ENCODE measurements at places on chromosomes 3 and 15.

GRCh38 chr3:4814305-4814903 lies 164.8 kb upstream of the BHLHE40 start:
- no peak for DNase-seq

GRCh38 chr3:58334013-58334321 lies 1.3 kb downstream of the PXK start:
- DNase-seq = no peak

DNA sequence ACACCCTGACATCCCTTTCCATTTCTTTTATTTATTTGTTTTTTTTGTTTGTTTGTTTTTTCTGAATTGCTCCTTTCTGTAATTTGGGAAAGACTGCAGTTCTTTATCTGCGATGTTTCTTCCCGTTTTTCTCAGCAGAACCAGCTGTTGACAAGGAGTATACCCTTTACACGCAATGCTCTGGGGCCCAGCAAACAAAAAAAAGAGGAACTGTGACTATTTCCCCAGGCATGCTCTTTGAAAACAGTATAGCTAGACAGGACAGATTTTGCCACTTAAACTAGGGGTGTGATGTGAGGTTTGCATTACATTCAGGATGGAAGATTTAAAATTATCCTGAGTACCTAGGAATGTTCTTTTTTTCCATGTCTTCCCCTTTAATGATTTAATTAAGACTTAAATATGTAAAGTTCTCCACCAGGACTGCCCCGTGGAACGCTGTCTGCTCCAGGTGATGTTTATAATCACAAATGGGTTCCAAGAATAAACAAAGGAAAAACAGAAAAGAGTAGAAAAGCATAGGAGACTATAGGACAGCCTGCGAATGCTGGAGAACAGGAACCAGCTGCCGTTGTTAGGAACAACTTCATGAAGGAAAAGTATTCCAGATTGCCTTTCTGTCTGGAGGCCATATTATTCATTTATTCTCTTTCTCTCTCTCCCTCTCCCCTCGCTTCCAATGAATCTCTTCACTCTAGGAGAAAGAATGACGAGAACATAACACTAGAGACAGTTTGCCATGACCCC lies 43.3 kb downstream of the TGFBR2 start:
- no peak for DNase-seq

GRCh38 chr3:125594125-125594524 lies 1.2 kb downstream of the OSBPL11 start:
- no peak for DNase-seq

- DNase-seq = no peak
Observed at GRCh38 chr3:20060974-20061685, 20.9 kb downstream of the KAT2B start.

DNA sequence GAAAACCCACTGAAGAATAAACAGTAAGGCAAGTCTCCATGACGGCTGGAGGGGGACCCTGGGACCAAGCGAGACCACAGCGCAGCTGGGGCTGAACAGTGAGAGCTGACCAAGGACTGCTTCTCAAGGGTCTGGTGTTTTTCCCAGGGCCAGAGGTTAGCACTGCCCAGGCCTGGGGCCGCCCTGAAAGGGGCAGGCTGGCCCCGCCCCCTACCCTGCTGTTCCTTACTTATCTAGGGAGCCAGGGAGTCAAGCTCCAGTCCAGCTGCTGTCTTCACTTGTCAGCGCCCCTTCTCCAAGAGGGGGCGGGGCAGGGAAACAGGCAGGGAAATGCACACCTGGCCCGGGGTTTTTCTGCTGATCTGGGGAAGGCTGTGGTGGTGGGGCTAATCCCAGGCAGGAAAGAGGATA lies 51.6 kb upstream of the HACD2 start:
- DNase-seq = no peak

DNA sequence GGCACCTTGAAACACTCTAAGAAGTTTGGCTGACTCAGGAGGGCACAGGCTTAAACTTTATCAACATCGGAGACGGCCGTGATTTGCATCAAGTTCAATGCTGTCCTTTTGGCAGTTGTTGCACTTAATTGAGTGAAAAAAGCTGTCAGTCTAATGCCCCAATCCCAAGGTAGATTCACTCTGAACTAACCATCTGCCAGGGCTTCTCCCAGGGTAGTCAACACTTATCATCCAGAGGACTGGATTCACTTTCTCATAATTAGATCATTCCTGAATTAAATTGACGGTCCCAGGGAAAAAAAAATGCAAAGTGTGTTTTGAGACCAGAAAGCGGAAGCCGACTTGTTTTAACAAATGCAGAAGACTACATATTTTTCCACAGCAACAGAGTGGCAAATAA lies 28.5 kb downstream of the RORA start:
- DNase-seq = no peak

GRCh38 chr3:100443690-100444089 lies 42.4 kb downstream of the LNP1 start:
- DNase-seq = no peak

- DNase-seq = no peak
Observed at GRCh38 chr15:97837896-97838295, 122.6 kb upstream of the ARRDC4 start.

DNA sequence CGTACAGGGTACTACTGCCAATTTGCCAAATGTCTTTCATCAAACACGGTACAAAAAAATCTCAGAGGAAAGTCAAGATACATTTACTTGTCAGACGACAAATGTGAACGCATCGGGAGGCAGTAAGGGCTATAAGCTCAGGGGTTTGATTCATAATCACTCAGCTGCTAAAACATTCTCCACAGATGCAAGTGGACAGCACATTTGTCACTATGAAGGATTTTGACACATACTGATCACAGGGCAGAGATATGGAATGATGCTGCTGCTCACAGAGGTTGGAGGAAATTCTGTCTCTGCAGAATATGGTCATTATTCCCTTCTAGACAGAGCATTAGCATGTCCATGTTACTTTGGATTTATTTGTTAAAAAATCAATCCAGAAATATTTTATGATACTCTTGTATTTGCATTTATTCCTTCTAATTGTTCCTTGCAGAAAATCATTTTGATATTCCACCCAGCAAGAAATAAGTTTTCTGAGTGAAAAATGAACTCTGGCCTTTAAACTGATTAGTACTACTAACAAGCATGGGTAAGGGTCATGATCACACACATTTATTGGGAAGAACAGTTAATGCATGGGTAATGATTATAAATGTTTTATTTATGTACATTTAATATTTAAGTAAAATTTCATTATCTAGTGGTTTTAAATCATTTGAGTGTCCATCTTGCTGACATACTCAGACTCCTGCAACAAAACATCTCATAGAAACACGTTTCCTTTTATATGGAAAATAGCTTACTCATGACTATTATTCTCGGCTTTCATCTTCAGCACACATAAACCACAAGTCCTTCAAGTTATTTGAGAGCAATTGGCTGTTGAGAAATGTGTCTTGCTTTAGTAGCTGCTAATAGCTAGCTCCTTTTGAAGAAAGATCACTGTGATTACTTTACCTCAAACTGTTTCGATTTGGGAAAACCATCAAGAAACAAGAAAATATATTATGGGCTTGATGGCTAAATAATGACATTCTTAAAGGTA lies 559.3 kb downstream of the MECOM start:
- DNase-seq = no peak

- DNase-seq = no peak
Observed at GRCh38 chr3:182713743-182714517, 79.4 kb upstream of the ATP11B start.

- DNase-seq = no peak
Observed at GRCh38 chr15:72176159-72176558, 21.4 kb downstream of the GRAMD2A start.

- DNase-seq = no peak
Observed at GRCh38 chr3:122364490-122364889, 18.5 kb downstream of the MIX23 start.

GRCh38 chr3:105944721-105945120 lies 75.9 kb upstream of the CBLB start:
- no peak for DNase-seq

DNA sequence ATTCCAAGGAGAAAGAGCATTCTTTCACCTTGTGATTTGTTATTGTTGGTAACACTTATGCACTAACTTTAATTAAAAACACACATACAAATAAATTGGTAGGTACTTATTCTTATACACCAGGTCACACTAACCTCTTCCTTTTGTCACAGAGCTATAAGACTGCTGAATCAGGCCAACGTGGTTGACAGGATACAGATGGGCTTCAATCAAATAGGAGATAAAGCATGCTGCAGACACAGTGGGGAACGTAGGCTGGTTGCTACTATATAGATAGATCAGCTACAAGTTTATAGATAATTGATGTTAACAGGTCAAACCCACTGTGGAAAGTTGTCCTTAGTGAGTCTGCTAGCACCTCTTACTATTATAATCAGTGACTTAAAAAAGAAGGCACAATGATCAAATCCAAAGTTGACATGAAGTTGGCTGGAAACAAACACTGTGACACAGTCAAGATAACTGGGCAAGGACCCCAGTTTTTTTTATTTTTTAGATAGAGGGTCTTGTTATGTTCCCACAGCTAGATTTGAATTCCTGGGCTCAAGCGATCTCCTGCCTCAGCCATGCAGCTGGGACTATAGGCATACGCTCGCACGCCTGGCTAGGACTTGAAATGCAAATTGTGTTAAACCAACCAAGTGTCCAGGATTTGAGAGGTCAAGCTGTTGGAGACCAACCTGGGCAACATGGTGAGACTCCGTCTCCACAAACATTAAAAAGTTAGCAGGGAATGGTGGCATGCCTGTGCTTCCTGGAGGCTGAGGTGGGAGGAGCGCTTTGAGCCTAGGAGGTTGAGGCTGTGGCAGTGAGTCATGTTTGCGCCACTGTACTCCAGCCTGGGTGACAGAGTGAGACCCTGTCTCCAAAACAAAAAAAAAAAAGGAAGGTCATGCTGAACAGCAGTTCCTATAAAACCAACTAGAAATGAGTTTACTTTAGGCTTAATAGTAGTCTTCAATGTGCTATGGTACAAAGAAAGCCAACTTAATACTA lies 97.9 kb upstream of the MEX3B start:
- no peak for DNase-seq

DNA sequence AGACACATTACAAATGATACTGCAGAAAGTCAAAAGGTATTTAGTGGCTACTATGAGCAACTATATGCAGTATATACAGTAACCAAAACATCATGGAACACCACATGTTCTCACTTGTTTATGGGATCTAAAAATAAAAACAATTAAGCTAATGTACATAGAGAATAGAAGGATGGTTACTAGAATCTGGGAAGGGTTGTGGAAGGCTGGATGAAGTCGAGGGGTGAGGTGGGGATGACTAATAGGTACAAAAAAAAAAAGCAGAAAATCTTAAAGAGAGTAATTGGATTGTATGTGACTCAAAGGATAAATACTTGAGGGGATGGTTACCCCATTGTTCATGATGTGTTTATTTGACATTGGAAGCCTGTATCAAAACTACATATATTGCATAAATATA lies 848.8 kb upstream of the GBE1 start:
- DNase-seq = no peak

DNA sequence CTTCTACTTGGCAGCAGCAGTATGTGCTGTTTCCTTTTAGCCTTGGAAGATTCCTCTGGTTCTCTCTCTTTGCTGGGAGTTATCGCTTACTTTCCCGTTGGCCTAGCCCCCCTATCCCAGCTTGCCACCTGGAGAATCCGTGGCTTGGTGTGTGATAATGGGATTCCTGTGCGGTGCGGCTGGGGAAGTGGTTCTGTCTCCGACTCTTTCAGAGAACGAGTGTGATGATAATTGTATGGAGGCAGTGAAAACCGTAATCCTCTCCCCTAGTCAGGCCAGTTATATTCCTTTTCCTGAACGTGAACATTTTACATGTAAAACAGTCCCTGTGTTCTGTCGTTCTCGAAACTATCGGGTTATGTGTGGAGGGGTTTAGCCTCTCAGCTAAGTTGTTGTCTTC lies 300.1 kb upstream of the C2CD4B start:
- no peak for DNase-seq

DNA sequence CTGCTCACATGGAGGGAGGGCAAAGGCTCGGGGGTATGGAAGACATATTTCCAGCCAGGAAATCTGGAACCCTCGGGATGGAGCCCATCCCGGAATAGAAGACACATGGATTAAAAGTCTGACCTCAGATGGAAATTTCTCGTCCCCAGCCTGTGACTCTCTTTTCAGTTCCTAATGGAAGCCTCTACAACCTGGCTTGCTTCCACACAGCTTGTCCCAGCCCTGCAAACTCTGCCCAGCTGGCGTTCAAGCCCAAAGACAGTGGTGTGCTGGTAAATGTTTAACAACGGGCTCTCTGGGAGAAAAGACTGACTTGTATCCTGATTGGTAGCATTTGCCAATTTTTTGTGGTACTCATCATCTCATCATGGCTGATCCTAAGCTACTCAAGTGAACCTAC lies 35.6 kb upstream of the TLE3 start:
- no peak for DNase-seq

GRCh38 chr3:130925628-130926027 lies 31.7 kb downstream of the ATP2C1 start:
- DNase-seq = no peak

GRCh38 chr3:45442679-45443253 lies 54.4 kb downstream of the LARS2 start:
- DNase-seq = no peak

- no peak for DNase-seq
Observed at GRCh38 chr3:128366136-128366535, 100.6 kb downstream of the DNAJB8 start.

DNA sequence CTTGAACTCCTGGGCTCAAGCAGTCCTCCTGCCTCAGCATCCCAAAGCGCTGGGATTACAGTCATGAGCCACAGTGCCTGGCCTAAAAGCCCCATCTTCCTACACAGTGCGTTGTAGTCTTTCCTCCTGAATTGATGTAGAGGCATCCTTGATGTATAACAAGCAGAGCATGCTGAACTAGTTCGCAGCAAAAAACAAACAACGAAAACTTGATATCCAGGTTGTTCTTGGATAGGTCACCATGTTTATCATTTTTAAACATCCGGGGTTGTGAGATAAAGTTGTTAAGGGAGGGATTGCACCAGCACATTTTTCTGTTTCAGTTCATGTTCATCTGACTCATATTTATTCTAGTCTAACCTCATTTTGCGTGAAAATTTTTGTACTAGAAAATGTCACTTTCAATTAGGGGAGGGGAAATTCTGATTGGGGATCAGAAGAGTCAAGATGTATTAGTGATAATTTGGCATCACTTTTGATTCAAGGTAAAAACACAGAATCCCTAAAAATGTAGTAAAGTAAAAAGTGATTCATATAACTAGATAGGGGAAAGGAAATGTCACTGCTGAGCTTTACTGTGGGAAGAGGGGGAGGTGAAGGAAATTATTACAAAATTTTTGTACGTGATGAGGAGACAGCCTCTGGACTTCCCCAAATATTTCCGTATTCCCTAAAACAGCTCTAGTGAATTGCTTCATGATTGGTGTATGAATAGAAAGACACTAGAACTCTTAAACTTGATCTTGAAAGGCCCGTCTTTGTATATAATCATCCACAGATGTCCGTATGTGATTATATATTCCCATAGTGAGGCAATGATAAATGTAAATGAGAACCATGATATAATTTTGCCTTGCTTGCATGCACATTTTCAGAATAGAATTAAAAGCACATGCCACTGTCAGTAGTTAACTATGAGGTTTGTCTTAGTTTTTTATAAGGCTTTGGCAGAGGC lies 22.9 kb downstream of the RAB8B start:
- no peak for DNase-seq

GRCh38 chr3:43213631-43214030 lies 72.7 kb upstream of the SNRK start:
- no peak for DNase-seq

All from stimulated activated CD8-positive, alpha-beta memory T cell treated with anti-CD3 and anti-CD28 coated beads, Interleukin-15, amount 100 ng/mL, for 24 hours (primary cell).